Muscle of back (tissue), 13 donors: ENCODE measurements at places on chromosomes 7 and 10. TPM values are rescaled to one million over a fixed set of nuclear protein-coding genes. Genes with fewer than 3 reads are reported as not detected.

Gene TRIP6
- 52.0 TPM for polyA plus RNA-seq

- DNase-seq, result no peak
Observed at GRCh38 chr10:65723525-65723924, 1202.3 kb upstream of the LRRTM3 start.

DNA sequence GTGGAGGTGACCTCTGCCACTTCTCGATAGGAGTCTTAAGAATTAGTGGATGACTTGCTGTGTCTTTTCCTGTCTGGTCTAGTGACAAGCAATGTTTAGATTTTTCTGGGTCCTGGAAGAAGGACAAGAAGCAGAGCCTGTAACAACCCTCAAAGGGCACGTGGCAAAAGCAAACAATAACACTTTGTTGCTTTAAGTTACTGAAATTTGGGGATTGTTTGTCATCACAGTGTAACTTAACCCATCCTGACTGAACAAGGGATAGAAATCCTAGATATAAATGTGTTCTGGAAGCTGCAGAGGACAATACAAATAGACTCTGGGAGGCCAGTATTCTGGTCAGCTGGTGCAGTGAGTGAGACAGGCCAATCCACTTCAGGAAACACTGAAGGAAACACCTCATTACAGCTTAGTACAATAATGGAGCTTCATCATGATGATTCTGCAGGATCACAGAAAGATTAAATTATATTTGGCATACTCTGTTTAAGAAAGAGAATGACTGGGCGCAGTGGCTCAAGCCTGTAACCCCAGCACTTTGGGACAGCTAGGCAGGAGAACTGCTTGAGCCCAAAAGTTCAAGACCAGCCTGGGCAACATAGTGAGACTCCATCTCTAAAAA, 23.3 kb downstream of the ENKUR start:
- DNase-seq, result no peak

DNA sequence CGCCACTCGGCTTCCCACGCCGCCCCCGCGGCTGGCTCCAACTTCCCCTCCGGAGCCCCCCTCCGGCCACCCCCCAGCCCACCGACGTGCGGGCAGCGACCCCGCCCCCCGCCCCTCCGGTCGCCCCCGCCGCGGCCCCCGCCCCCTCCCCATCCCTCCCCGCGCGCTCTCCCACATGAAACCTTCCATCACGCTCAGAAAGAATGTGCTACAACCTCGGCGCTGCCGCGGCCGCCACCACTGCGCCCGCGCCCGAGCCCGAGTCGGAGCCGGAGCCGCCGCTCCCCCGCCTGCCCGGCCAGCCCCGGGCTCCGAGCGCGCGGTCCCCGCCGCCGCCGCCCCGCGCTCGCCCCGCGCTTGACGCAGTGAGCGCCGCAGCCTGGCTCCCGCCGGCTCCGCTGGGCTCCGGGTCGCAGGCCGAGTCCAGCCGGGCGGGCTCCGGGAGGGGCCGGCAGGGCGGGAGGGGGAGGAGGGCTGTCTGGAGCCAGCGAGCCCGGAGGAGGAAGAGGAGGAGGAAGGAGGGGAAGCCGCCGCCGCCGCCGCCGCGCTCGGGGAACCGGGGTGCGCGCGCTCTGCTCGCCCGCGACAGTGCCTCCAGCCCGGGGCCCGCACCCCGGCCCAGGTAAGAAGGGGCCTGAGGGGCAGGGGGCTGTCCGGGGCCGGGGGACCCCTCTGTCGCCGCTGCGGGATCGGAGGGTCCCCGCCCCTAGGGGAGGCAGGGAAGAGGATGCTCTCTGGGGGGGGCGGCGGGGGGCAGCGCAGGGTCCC, 4.3 kb upstream of the ELFN1 start:
- no peak for DNase-seq

DNA sequence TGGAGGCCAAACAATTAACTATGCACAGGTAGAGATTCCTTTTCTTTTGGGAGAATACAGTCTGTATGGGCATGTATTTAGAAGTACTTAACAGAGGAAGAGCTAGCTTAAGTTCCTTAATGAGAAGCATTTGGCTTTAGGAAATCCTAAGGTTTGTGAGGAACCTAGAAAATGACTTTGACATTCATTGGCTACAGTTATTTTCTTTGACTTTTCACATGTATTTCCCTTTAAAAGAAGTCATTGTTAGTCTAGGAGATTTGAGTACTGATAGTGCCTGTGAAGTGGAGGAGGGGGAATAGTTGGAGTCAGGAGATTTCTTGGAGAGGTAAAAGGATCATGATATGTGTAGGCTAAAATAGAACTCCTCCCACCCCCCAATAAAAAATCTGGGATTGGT, 3.6 kb downstream of the HELLS start:
- DNase-seq, result no peak
